CD4-positive, alpha-beta T cell treated with Interleukin-6 at 100 ng/mL for 8 hours (primary cell): ENCODE measurements at places on chromosomes 16 and 17.

DNA sequence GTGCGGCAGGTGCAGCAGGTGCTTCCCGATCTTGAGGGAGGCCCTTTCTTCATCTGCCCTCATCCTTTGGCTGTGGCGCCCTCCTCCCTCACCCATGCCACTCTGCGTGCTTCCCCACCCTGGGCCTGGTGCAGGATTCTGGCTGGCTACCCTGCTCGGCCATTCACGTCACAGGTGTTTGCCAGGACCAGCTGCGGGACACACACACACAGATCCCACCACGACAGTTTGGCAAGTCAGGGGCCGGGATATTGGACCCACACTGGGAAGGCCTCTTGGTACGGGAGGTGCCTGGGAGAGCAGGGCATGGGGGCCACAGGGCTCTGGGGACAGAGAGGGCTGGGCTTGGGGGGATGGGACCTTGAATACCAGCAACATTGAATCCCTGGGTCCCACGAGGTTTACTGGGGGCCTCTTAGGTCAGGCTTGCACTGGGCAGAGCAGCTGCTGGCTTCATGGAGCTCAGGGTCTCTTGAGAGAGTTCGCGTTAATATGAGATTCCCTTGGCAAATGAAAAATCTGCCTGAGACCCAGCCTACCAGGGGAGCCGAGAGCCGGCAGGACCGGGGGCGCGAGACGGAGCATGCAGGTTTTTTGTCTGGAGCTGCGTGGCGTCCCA lies 15.1 kb downstream of the ADCY7 start:
- no peak for DNase-seq

DNA sequence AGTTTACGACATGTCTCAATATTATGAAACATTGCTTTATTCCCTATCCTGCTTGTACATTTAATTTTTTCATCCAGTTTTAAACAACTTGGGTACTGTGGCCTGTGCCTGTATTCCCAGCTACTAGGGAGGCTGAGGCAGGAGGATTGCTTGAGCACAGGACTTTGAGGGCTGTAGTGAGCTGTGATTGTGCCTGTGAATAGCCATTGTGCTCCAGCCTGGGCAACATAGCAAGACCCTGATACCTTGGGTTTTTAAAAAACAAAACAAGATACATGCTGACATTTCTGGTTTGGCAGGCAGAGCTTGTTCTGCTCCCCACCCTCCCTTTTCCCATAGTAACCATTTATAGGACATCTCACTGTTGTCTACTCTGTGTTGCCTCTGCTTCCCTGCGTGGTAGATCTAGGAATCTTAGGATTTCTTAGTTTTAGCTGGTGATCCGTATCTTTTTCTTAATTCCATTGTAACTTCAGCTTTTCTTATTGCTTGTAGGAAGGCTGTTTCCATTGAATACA lies 35.6 kb downstream of the TENT4B start:
- DNase-seq: no peak

DNA sequence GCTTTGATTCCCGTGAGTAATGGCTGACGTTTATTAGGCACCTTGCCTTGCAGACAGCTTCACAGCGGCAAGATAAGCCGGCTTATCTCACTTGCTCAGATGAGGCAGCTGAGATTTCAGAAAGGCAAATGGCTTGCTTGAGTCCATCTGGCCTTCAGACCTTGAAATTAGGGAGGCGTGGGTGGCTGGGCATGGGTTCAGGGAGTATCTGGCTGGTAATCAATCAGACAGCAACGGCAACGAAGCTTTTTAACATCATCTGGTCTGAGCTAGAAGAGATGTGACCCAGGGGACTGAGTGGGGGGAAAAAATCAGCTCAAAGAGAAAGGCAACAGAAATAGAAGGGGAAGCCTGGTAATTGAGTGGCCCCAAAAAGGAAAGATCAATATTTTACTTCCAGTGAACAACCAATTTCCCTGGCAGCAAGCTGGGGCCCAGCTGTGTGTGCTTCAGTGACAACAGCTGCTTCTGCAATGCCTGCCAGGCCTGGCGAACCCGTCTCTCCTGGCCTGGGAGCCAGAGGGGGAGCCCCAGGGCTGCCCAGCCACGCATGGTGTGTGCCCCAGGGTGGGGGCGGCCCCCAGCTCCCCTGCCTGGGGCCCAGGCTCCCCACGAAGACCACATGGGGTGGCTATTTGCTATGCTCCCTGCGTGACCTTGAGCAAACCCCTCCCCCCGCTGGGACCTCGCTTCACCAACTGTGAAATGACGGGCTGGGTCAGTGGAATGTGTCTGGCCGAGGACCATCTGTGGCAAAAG lies 34.0 kb downstream of the RAB11FIP4 start:
- DNase-seq: no peak

- DNase-seq: no peak
These were observed 7.3 kb downstream of the TEX2 start for GRCh38 chr17:64255764-64256163.

DNA sequence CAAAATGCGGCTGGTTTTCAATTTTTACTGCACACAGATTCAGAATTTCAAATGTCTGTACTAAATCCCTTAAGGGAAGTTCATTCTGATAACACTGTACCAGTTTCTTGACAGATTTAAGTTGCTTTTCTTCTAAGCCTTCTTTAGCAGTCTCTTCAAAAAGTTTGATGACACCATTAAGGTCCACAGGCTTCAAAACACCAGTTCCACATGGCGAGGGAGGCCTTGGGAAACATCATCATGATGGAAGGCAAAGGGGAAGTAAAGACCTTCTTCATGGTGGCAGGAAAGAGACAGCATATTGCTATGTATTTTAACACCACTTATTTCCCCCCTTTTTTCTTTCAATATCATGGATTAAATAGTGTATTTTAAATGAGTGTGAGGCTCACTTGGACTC lies 24.5 kb downstream of the NLRC5 start:
- DNase-seq: no peak

DNA sequence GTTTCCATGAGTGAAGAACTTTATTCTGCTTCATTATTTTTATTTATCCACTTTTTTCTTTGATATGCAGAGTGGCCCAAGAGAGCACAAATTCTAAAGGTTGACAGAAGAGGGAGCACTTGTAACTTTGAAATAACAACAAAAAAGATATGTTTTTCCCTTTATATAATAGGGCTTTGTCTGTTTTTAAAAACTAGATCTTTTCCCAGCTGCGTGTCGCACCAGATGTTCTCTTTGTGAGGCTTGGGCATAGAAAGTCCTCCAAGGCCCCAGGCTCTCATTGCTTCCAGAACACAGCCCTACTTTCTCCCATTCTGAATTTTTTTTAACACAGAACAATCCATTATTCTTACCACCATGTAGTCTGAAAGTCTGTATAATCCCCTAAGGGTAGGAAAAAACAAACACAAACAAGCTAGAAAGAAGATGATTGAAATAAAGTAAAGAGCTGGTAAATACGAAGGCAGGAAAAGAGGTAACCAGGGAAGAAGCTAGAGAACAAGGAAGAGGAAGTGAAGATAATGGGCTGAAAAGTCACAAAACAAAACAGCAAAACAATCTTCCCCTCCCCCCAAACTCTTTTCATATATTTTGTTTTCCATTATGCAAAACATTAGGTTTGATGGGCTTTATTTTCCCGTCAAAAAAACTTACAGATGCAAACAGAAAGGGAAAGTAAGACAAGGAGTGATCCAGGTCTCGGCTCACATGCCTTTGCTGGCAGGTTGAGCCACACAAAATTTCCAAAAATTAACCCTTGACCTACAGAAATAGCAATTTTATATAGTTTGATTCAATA lies 160.4 kb downstream of the ABCA8 start:
- no peak for DNase-seq

GRCh38 chr17:19250421-19251173 lies 13.4 kb downstream of the EPN2 start:
- no peak for DNase-seq

DNA sequence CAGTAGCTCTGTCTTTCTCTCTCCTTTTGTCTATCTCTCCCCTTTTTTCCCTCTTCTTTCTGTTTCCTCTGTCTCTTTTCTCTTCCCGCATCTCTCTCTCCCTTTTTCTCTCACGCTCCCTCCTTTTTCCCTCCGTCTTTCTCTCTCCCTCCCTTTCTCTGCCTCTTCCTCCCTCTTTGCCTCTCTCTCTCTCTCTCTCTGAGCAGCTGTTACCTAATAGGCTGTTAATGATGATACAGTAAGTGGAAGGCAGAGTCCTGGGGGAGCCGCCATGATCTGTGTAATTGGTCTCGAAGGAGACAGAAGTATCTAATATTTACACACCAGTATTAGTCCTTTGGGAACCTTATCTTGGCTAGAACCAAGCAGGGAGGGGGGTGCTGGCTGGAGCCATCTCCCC lies 136.1 kb upstream of the CIBAR2 start:
- no peak for DNase-seq

- no peak for DNase-seq
These were observed 28.7 kb downstream of the BRIP1 start for GRCh38 chr17:61834610-61835009.

- DNase-seq: no peak
These were observed 2.2 kb upstream of the PDP2 start for GRCh38 chr16:66878067-66878466.

DNA sequence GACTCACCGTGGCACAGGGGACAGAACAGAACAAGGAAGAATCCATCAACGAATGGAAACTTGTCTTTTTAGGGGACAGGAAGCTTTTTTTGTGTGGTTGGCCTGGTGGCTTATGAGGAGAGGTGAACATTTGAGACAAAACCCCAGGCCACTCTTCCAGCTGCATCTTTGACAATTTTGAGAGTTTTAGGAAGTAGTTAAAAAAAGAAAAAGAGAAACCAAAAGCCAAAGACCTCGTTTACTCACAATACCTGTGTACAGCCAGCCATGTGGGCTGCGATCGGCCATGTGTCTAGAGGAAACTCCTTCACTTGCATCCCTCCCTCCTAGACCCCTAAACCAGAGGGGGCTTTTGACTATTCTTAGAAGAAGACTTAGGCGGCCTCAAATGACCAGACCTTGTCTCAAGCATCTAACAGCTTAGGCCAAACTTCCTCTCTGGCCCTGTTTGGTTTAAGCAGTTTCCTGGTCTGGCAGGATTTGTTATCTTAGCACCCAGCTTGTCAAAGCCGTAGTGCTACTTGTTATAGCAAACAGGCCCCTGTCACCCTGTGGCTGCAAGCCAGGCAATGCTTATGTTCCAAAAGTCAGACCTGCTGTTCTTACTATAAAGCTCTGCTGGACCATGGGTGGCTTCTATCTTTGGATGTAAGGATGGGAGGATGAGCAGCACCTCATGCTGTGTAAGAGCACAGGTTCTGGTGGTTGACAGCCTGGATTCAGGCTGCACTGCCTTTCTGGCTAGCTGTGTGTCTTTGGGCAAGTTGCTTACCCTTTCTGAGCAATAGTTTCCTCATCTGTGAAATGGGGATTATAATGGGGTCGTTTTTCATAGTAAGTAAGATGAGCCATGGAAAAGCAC lies 17.7 kb downstream of the KSR1 start:
- peak; percentile 66 for DNase-seq

DNA sequence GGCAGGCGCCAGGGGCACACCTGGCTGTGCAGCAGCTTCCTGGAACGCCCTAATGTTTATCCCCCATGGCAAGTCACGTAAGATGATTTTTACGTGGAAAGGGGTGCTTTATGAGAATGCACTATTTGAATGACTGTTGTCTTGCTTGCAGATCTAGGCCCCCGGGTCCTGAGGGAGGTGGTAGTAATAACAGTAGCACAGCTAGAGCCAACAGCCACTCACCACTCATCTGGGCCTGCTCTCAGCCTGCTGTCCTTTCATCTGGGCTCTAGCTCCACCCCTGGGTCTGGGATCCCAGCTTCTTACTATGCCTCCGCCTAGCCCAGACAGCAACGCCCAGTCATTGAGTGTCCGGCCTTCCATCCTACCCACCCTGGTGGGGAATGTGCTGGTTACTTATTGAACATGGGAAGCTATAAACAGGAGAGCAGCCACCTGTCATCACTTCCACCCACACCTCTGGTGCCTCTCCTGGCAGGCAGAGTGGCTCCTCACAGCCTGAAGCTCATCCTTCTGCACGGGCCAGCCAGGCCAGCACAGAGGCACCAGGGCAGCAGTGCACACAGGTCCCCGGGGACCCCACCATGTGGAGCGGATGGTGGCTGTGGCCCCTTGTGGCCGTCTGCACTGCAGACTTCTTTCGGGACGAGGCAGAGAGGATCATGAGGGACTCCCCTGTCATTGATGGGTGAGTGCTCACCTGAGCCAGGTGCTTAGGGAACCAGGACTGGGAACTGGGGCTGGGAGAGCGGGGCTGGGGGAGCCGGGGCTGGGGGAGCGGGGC lies 16.6 kb downstream of the DPEP1 start:
- DNase-seq: no peak

GRCh38 chr16:87463722-87464690 lies 28.8 kb downstream of the ZCCHC14 start:
- peak; percentile 34 for DNase-seq

- DNase-seq: no peak
These were observed 36.6 kb downstream of the TIMM22 start for GRCh38 chr17:1033503-1033902.

DNA sequence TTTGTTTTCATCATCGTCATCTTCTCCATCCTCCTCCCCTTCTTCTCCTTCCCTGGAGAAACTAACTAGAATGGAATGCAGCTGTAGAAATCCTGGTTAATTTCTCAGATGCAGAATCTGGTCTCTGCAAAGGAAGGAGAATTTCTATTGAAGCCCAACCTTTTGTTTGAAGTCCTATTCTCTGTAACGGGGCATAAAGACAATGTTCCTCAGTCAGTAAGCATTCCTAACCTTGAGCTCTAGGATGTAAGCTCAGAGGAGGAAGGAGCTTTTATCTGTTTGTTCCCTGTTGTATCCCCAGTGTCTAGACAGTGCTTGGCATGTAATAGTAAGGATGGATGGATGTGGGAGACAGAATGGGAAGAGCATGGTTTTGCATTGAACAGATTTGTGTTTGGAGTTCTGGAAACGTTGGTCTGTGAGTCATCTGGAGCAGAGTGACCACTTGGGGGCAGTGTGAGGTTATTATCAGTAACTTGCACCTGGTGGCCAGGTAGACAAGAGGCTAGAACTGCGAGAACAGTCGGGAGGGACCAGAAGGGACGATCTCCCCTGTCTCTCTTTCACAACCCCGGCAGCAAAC lies 363.7 kb downstream of the SNX29 start:
- DNase-seq: no peak

- DNase-seq: no peak
These were observed 166.5 kb downstream of the STX8 start for GRCh38 chr17:9408868-9409829.

- no peak for DNase-seq
These were observed 355.1 kb upstream of the MON1B start for GRCh38 chr16:76835779-76836300.

GRCh38 chr17:22158364-22158763 lies 466.0 kb downstream of the KCNJ18 start:
- DNase-seq: no peak

DNA sequence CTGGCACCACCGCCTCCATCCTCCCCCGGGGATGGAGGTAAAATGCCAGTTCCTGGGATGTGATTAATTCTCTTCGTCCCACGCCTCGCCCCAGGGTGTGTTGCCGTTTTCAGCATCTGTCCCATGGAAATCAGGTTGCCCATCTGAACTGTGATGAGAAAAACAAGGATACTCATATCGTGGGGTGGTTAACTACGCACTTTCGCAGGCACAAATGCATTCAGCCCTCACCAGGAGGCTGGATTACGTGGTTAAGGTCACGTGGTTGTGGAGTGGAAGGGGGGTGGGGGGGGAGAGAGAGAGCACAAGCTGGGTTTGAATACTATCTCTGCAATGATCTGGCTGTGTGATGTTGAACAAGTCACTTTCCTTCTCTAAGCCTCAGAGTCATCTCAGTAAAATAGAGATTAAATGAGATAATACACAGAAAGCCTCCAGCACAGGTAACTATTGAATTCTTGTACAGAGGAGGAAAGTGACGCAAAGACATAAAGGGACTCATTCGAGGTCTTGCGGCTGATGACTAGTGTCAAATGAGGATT lies 74.7 kb downstream of the BMERB1 start:
- DNase-seq: peak; percentile 15
